H4 (cell line): ENCODE measurements at places on chromosomes 13 and 19.

DNA sequence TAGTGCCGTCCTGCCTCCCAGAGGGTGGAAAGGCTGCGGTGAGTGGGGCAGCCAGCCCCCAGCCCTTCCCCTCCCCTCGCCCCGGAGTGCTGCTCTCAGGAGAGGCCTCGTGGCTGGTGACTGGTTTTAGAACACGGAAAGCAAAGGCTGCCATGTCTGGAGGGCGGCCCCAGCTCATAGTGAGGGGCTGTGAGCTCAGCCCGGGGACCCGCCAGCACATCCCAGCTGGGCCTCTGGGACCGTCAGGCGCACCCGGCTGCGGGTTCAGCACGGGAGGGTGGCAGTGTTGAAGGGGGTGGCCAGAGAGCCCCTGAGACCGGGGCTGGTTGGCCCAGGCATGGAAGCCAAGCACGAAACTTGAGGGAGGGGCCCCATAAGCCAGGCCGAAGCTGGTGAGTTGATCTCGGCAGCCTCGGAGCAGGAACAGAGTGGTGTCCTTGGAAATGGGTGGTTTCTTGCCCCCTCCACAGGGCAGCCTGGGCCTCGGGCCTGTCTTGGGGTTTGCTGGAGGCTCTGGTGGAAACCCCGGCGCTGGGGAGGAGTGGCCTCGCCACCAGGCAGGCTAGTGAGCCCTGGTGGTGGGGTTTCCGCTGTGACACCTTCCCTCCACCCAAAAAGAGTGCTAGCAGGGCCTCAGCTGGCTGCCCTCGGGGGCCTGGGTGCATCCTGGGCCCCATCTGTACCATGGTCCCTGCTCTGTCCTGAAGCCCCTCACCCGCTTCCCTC is 157.7 kb downstream of the KDM4B start:
- DNase-seq: no peak

DNA sequence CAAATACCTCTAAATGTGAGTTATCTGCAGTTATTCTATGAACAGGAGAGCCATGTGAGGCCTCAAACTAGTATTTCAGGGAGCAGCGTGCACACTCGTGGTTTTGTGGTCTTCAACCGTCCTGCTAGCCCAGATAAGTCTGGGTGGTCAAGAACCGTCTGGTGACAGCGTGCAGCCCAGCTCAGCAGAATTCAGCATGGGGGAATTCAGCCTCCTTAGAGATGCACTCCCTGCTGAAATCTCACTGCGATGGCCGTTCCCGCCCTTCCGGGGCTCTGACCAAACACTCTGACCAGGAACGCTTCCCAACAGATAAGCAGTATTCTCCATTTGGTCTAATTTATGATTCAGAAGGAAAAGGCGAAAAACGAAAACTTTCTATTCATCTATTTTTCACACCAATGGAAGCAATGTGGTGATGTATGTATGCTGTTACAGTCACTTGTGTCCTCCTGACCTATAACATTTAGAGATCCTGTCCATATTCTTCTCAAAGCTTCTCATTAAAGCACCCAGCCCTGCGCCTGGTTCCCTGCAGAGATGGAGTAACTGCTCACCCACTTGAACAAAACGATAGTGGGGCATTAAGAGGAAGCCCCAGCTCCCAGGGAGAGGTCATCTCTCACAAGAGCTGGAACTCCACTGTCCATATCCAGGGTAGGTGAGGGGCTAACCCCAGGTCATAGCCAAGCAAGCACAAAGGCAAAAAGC is 2.9 kb downstream of the ANKRD27 start:
- no peak for DNase-seq

DNA sequence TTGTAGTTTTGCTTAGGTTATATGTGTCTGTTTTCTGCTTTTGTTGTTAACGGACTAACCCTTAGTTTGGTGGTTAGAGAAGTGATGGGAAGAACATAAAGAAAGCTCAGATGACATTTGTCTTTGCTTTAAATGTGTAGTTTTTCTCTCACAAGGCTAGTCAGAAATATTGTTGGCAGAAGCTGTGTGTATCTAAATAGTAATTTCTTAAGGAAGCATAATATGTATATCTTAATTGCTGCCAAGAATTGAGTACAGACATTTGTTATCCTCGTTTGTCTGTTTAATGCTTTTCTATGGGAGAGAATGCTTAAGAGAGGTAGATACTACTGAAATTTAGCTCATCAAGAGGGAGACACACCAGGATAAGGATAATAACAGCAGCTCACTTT is 2.7 kb downstream of the RGCC start:
- DNase-seq: no peak

DNA sequence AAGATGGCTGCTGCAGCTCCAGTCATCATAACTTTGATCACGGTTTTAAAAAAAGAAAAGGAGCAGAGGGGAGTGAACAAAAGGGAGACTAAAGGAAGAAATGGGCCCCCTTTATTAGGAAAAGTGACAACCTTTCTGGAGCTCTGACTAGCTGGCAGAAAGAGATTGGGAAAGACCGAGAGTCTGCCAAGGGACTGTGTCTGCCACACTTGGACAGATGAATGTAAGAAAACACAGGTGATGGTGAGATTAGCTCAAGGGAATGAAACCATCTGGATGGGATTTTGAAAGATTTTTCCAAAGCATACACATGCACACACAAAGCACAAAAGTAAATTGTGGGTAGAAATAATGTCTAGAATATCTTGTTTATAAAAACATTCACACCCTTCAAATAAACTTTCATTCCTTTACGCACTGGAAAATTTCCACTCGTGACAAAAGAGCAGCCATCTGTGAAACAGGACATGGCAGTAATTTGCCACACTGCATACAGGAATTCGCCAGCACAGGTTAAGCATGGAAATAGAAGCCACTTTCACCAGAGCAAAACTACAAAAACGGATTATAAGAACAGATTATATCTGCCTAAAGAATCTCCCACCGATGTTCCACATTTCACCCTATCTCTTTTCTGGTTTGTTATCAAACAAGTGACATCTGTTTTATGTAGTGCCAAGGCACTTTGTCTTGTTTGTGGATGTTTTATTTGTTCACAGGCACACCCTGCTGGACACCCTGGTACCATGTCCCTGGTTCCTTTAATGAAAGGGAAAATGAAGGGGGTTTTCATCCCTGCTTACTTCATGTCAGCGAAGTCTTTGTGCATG is 819.5 kb downstream of the DIAPH3 start:
- DNase-seq: no peak

GRCh38 chr13:89951341-89951740 is 1396.1 kb upstream of the MIR17HG start:
- no peak for DNase-seq

- no peak for DNase-seq
These were observed 14.2 kb downstream of the EFNB2 start for GRCh38 chr13:106521095-106521799.

DNA sequence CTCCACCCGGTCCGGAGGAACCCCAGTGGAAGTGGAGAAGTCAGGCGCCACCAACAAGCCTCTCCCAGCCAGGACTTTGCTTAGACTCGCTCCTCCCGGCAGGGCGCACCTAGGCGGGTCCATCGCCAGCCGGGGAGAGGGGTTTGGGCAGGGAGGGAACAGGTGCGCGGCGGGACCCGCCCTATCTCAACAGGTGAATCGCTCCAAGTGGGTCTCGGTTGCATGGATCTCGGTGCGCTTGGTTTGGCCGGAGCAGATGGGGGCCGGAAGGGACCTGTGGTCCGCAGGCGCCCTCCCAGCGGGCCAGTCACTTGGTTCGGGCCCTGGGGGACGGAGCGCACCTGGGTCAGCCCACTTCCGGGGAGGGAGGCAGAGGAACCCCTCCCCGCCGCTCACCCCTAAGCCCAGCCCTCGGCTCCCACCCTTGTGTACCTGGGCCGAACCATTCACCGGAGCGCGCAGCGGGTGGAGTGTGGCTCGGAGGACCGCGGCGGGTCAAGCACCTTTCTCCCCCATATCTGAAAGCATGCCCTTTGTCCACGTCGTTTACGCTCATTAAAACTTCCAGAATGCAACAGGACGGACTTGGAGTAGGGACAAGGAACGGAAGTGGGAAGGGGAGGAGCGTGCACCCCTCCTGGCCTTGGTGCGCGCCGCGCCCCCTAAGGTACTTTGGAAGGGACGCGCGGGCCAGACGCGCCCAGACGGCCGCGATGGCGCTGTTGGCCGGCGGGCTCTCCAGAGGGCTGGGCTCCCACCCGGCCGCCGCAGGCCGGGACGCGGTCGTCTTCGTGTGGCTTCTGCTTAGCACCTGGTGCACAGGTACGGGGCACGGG is at the start of gene LSR:
Gene LSR (plus strand): TSS at position 693 of the 836 bp plus-strand sequence. CDS start 21 bp downstream, at position 714.
- no peak for DNase-seq

- no peak for DNase-seq
These were observed 133.4 kb upstream of the FNDC3A start for GRCh38 chr13:48842316-48842715.

- no peak for DNase-seq
These were observed 669.6 kb downstream of the UQCRFS1 start for GRCh38 chr19:28543244-28543776.

DNA sequence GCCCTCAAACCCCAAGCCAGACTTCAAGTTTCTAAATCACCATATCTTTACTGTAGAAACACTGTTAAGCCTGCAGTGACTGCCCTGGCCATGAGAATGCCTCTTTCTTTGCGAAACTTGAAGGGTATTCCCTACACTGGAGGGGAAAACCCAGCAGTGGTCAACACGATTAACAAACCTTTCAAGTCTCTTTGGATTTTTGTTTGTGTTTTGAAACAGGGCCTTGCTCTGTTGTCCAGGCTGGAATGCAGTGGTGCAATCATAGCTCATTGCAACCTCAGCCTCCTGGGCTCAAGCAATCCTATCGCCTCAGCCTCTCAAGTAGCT is 17.4 kb upstream of the POMP start:
- DNase-seq: no peak

GRCh38 chr13:75910591-75910990 is 274.5 kb downstream of the LMO7 start:
- no peak for DNase-seq

- DNase-seq: no peak
These were observed 6.1 kb downstream of the SH2D3A start for GRCh38 chr19:6761053-6761676.

GRCh38 chr19:38862321-38863059 is 12.7 kb upstream of the HNRNPL start:
- peak; percentile 72 for DNase-seq

DNA sequence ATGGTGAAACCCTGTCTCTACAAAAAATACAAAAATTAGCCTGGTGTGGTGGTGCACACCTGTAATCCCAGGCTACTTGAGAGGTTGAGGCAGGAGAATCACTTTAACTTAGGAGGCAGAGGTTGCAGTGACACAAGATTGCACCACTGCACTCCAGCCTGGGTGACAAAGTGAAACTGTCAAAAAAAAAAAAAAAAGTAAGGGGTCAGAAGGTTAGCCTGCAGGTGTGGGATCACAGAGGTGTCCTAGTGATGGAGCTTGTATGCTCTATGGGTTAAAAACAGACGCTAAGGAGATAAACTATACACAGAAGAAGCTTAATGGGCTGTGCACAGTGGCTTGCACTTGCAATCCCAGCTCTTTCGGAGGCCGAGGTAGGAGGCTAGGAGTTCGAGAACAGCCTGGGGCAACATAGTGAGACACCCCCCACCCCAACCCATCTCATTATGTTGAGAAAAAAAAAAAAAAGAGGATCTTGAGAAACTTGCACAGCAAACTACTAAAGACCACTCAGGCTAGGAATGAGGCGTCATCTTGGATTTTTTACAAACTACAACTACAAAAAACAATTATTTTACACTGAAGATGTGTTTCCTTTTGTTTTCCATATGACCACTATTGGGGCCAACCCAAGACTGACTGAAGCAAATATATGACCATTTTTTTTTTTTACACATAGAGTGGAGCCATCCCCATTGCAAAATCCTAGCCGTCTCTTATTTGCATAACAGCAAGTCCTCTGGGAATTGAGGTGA is 7.9 kb downstream of the FOSB start:
- no peak for DNase-seq

- no peak for DNase-seq
These were observed 27.2 kb downstream of the WDR88 start for GRCh38 chr19:33159149-33159548.

DNA sequence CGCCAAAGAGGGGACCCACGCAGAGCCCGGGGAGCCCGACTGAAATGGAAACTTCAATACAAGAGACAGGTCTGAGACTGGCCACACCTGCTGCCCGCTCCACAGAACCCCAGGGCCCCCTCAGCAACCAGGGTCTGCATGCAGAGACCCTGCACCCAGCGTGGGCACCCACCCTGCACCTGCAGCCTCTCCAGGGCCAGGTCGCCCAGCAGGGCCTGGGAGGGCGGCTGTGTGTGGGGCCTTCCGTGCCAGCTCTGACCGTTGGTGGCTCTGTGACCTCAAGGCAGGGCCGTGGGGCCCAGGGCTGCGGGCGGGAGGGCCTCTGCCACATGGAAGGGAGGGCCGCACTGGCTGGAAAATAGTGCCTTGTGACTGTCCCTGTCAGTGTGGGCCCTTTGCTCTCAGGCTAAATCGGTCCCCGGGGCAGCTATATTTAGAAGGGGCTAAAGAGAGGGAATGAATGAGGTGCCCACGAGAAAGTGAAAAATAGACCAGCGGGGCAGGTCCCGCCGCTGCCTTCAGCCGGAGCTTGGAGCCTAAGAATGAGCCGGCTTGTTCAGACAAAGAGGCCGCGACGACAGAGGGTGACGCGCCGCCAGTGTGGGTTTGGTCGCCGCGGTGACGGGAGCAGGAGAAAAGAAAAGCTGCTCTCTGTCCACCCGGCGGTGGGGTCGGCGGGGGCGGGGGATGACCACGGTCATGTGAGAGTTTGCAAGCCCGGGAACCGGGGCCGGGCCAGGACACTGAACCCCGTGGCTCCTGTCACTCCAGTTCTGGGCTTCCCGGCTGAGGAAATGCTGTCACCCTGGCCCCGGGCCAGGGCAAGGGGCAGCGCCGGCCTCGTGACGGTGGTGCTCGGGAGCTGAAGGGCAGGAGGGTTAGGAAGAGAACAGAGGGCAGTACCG is 70.5 kb downstream of the GADD45B start:
- DNase-seq: no peak

- no peak for DNase-seq
These were observed 522.0 kb upstream of the KLHL1 start for GRCh38 chr13:70630247-70630646.

DNA sequence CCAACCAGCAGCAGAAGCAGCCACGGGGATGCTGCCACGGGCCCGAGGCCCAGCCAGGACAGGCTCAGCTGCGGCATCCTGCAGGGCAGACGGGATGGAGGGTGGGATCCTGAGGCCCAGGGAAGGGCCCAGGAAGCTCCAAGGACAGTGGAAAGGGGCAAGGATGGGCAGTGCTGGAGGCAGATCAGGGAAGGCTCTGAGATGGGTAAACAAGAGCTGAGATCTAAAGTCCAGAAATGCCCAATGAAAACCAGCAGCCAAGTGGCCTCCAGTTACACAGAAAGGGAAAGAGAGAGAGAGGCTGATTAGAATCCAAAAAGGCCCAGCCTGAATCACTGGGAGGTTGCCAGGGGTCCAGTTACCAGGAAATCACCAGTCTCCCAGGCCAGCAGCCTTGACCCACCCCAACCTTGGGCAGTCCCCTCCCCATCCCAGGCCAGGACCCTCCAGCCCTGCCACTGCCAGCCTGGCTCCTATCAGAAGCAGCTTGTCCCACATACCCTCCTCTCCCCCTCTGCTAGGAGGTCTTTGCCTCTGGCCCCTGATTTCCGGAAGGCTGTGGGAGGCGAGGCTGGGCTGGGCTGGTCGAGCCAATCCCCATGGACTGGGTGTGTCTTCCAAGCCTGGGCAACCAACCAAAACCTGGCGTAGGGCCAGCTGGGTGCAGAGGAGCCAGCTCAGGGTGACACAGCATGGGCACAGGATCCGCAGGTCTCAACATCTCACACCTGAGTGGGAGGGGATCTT is at the start of gene CYP4F11:
Gene CYP4F11 (minus strand): TSS at position 198 of the 747 bp plus-strand sequence. CDS start 121 bp downstream, at position 77.
- peak; percentile 84 for DNase-seq
